ENCODE measurements at places on chromosomes 7 and 10.
A peak's percentile ranks its signal among the peaks of the same experiment; 100 is the strongest.

DNA sequence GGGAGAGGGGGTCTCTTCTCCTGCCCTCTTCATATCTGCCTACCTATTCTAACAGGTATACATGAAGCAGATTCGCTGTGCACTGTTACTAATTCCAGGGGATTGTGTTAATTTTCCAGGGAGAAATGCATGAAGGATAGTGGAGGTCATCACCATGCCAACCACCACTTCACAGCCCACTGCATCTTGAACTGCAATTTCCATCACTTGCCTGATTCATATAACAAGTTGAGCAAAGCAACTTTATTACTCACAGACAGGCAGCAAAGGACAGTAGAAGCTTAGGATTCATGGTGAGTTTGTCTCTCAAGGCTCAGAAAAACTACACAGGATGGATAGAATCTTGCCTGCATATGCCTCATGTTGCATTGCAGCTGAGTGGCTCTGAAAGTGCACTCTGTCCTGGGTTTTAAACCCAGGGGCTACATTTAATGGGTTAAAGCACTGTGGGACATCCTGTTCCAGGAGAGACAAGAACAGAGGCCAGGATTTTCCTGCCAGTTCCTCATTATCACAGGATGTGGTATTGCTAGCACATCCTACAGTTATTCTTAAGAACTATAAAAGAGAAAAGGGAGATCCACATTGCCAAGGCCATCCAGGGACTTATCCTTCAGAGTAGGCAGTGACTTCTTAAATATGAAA lies 136.9 kb upstream of the PRSS1 start:
- no peak for DNase-seq

GRCh38 chr7:110531186-110531585 lies 559.7 kb upstream of the LRRN3 start:
- DNase-seq, result no peak

GRCh38 chr10:75451831-75452230 lies 20.4 kb downstream of the LRMDA start:
- no peak for DNase-seq

DNA sequence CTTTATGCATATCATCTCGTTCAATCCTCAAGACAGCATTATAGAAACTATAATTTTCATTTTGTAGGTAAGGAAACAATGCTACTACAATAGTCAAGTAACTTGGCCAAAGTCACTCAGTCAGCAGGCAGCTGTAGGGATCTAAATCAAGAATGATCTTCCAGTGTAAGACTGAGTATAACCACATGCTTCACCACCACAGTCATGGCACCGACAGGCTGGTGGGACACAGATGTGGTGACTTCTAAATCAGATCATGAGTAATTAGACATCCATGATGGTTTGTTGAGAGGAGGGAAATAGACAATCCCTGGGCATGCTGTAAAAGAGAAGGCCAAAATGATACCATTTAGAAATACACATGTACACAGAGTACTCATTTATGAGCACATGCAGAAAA lies 84.1 kb upstream of the ASAH2 start:
- DNase-seq, result no peak

DNA sequence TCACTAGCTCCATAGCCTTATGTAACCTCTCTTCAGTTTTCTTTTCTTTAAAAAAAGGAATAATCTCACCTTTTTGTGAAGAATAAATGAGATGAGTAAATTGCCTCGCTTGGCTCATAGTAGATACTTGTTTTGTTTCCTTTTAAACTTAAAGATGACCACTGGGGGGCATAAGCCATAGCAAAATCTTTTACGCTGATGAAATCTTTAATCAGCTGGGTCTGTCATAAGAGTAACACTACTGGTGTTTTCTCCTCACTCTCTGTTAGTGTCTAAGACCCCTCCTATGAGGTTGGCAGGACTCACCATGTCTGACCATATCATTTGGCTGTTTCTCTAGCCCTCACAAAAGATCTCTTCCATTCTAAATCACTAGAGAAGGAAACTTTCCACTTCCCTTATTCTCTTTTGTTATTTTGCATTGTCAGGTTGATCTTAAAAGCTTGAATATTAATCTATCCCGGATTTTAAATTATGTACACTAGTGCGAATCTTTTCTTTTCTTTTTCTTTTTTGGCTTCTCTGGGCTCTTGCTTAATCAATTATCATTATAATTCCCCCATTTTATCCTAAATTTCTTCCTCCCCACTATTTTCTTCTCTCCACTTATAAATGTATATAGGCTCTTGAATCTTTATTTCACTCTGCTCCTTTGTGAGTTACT lies 12.5 kb downstream of the STAG3 start:
- DNase-seq, result no peak

DNA sequence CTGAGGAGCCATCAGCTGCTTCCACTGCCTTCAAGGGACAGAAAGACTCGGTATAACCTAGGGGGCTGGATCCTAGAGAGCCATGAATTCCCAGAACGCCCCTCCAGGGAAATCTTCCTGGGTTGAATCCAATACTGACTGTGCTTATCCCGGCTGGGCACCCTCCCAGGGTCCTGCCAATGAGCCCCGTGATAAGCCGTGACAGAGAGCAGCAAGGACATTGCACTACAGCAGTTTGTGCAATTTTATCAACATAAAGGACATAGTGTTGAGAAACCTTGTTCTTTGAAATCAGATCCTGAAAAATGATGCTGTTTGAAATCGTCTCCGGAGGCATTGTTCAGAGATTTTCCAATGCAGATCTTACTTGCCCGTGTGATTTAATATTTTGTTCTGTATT lies 18.8 kb downstream of the AKR1B1 start:
- no peak for DNase-seq

DNA sequence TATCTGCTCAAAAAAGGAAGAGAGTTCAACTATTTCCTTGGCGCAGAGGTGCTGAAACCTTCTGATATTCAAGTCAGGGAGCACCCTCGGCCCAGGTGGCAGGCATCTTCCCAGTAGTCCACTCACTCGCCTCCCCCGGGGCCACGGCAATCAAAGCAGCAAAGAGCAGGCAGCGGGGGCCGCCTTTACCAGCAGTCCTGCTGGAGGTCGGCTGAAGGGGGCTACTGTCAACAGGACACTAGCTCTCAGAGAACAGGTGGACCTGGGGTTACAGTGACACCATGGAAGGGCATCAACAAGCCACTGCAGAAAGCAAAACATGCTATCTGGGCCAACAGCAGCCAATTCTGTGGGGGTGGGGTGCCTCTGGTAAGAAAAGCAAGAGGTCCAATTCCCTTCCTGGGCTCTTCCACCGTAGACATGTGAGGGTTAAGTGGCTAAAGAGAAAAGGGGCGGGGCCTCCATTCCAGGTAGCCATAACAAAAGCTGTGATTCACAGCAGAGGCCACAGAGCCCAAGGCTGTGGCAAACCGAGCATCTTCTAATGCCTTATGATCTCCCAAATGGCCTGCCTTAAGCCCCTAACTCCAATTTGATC lies 9.4 kb downstream of the FZD9 start:
- DNase-seq, result no peak

DNA sequence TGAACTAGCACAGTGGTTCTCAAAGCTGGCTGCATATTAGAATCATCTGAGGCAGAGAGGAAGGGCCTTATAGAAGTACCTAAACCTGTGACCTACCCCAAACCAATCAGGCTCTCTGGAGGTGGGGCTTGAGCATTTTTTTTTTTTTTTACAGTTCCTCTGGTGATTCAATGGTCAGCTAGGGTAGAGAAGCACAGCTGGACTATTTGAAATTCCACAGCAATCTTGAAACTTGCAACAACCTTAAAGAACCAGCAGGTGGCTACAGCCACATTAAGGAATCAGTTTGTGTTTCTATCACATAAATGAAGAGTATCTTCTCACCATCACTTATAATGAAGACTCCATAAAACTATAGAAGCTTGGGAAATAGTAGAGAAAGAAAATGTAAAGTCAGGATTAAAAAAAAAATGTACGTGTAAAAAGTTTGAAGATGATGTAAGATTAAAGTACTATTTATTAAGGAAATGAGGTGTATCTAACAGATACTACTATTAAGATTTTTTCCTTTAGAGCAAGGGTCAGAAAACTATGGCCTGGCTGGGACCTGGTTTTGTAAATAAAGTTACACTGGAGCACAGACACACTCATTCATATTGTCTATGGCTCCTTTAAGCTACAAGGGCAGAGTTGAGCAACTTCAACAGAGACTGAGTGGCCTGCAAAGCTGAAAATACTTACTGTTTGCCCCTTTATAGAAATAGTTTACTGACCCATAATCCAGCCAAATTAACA lies 3.8 kb downstream of the RTKN2 start:
- peak; percentile 22 for DNase-seq

DNA sequence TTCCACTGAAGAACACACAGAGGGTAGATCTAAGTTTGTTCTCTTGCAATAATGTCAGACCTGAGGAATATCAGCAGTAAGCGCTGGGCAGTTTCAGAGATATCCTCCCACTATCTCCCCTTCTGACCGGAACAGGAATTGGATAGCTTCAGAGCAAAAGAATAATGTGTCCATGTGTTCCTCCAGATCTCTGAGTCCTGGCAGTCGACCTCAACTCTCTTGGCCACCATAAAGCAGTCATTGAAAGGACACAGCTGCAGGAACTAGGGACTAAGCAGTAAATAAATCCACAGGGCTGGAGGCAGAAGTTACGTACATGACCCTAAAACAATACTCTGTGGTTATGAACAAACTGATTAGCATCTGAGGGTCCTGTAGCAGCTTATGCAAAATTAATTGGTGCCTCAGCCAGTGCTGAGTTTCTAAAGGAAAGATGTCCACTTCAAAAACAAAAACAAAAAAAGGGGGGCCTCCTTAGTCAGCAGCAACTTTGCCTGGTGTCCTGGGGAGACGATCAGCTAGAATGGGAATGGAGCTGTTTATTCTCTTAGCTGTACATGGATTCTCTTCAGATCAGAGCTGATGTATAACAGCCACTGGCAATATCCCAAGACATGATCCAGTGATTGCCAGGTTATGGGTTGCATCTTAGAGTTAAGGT lies 6.4 kb upstream of the PRTFDC1 start:
- peak; percentile 49 for DNase-seq

GRCh38 chr10:73413108-73413527 lies 740 bp downstream of the ANXA7 start:
- DNase-seq, result no peak

- no peak for DNase-seq
Observed at GRCh38 chr7:41882256-41882655, 179.4 kb upstream of the INHBA start.

DNA sequence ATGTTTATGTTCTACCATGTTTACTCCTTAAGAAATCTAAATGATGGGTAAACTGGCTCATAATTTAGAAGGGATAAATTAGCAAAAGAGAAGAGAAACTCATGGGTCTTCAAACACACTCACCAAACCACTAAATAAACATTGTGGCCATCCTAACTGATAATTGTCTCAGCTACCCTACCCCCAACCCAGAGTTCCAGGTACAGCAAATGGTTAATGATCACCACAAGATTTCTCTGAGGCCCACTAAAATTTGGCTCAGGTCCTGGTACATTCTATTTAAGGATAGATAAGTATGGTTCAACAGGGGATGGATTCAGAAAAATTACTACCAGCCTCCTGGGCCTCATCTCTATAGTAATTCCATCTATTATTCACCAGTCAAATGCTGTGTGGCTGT lies 21.4 kb downstream of the SLC25A13 start:
- DNase-seq, result no peak
